Effector CD4-positive, alpha-beta T cell (primary cell): ENCODE measurements at places on chromosomes 6 and 20.

DNA sequence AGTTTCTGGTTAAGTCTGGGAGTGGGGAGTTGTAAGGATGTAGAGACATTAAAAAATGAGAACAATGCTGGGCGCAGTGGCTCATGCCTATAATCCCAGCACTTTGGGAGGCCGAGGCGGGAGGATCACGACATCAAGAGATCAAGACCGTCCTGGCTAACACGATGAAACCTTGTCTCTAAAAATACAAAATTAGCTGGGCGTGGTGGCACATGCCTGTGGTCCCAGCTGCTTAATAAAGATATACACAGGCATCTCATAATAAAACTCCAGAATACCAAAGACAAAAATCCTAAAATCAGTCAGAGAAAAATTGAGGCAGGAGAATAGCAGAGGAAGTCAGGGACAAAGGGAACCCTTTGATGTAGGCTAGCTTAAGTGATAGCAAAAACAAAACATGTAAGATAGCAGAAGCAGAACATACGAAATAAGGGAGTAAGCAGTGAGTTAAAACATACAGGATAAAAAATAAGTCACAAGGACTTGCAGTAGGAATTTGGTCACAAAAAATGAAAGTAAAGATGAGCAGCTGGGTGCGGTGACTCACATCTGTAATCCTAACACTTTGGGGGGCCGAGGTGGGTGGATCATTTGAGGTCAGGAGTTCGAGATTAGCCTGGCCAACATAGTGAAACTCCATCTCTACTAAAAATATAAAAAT is 23.6 kb downstream of the DDX43 start:
- DNase-seq = no peak

DNA sequence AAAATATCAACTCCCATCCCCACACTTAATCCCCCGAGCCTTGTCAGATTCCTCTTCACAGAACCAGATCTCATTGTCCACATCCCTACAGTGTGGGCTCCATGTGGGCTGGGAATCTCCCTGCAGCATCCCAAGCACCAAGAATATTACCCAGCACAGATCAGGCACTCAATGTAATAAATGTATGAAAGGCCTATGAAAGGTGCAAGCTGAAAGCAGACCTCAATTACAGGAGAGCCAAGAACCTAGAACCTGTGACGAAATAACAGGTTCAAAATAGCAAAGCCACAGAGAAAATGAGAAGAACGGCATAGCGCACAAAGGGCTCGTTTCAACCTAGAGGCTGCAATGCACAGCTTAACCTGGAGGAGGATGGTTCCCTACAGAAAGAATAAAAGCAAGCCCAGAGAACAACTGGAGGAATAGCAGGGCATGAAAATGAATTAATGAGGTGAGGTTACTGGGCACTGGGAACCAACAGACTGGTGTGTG is 3.1 kb downstream of the SLC23A2 start:
- DNase-seq = no peak

DNA sequence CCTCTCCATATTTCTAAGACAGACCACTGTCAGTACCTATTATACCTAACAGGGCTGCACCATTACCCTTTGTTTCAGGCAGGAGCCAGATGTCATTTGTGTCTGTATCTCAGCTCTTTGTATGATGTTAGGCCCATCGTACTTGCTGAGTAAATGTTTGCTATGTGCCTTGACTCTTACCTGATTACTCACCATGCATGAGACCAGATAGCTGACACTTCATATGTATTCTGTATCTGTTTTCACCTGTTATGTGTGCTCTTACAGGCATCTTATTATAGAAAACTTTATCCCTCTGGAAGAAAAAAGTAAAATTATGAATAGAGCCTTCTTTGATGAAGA is 31.7 kb upstream of the ASXL1 start:
- no peak for DNase-seq

DNA sequence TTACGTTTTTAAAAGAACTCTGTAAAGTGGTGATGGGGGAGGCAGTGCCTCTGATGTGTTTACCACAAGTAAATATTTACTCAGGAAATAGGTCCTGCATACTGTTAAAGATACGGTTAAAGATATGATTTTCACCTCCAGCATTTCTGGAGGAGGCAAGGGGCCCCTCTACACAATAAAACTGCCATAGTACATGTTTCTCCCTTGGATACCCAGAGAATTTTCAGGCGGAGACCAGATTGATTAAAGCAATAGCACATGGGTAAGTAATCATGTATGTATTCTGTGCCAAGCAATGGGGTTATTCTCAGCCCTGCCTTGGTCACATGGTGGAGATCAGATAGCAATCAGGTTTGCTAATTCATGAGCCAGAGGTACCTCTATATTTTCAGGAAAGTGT is 9.6 kb downstream of the RIPOR2 start:
- DNase-seq = no peak

- no peak for DNase-seq
Observed at GRCh38 chr6:94272327-94272726, 853.0 kb upstream of the EPHA7 start.

DNA sequence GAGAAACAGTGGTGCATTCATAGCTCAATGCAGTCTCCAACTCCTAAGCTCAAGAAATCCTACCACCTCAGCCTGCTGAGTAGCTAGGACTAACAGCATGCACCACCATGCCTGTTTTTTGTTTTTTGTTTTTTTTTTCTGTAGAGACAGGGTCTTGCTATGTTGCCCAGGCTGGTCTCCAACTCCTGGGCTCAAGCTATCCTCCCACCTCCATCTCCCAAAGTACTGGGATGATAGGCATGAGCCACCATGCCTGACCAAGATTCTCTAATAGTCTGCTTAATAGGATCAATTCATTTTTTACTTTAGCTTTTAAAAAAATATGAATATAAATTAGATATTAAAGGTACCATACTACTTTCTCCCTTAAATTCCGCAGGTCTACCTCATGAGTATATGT is 152.3 kb upstream of the BEND3 start:
- no peak for DNase-seq

DNA sequence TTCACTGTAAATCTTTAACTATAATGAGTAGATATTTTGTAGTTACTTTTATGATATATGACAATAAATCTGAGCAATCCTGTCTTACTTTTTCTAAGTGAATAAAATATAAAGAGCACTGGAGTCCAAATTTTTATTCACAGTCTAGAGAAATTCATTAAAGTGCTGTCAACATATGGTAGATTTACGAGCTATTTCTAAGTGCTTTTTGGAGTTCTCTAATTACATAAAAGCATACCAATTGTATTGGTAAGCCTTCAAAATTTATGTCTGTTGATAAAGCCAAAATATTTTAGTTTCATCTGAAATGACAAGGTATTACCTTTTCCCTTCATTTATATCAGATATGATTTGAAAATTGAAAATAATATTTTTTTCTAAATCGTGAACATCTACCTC is 75.4 kb downstream of the MAN1A1 start:
- no peak for DNase-seq

DNA sequence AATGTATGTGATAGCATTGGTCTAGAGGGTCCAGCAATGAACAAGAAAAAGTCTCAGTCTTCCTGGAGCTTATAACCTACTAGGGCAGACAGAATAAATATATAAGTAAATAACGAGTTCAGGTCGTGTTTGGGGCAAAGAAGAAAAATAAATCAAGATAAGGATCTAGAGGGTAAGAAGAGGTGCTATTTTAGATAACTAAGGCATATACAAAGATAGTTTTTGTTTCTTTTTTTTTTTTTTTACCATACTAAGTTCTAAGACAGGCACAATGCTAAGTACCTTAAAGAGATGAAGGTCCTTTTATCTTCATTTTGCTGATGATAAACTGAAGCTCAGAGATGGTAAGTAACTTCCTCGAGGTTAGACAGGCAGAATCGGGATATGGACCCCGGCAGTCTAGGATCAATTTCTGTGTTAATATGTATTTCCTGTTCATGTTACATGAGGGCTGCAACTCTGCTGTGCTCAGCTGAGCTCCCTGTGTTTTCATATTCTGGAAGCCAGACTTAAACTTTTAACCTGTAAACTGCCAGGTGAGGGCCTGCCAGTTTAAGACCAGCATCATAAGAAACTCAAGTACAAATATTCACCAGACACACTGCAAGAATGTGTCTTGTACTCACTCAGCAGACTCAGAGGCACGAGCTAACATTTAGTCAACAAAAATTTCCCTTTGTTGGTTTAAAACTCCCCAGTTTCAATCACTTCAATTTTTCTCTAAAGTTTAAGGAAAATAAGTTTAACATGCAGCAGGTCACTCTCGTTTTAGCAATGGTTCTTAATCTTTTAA is 23.3 kb downstream of the SESN1 start:
- no peak for DNase-seq

GRCh38 chr20:46002008-46002407 is 6.7 kb upstream of the MMP9 start:
- no peak for DNase-seq

DNA sequence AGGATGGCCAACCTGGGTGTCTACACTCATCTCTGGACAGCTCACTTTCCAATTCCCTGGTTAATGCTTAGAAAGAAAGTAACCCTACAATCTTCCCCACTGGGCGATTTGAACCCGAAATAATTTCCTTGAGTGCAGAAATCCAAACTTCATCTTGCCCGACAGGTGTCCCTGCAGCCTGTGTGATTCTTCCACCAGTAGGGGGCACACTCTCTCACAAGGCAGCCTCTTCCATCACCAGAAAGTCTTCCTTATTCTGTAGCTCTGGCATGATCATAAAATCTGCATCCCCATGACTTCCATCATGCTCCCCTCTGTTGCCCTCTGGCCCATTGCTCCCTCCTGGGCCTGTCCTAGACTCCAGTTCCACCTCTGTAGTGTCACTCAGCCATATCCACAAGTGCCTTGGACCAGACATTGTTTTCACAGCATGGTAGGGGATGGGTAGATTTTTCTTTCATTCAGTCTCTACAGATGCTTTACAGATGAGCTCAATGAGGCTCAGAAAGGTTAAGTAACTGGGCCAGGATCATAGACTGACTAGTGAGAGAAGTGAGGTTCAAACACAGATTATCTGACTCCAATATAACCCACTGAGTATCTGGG is 170.4 kb upstream of the SPTLC3 start:
- no peak for DNase-seq

GRCh38 chr6:141704151-141704550 is 428.6 kb upstream of the GJE1 start:
- no peak for DNase-seq

DNA sequence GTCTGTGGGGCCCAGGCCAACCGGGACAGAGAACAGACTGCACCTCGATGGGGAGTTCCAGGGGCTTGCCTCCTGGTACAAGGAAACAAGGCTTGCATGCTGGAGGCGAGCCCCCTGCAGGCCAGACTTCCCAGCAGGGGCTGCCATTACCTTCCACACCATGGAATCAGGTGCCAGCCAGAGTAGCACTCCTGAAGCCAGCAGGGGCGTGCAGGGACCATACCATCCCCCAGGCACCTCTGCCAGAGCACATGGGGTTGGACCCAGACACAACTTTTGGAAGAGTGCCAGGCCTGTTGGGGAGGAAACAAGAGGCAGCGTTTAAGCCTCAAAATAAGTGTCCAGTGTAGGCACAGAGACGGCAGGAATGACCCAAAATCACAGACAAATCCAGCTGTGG is 6.5 kb downstream of the DDO start:
- DNase-seq = no peak

GRCh38 chr6:50097966-50098640 is 48.4 kb upstream of the DEFB112 start:
- no peak for DNase-seq

DNA sequence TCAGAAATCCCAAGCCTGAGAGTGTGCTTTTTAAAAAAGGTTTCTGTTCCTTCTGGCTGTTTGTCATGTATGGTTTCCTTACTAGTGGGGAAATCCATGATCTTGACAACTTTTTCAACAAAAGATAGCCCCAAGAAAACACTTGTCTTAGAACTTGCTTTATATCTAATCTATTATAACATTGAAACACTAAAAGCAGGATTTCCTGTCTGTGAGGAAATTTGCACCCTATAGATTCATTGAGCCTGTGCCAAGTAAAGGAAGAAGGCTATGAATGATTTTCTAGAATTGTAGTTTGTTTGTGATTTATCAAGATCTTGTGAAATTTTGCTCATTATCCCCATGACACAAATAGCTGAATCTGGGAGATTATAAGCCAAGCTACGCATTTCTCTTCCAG is 238.6 kb upstream of the RIN2 start:
- no peak for DNase-seq

- no peak for DNase-seq
Observed at GRCh38 chr20:25044660-25045342, 13.1 kb downstream of the ACSS1 start.

GRCh38 chr20:40536808-40537207 is 152.2 kb downstream of the MAFB start:
- DNase-seq = no peak

DNA sequence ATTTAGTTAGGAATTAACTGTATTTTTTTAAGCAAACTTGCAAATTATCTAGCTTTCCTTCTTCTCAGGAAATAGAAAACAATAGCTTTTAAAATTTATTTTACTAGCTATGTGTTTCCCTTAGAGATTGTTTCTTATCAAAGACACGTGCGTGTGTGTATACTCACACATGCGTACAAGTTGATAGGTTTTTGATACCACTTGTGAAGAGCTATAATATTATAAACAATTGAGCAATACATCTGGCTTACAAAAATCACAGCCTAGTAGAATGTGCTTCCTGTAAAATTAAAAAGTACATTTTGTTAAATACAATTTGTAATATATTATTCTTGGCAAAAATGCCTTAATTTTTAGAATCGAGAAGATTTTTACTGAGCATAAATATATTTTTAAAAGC is 33.9 kb downstream of the COL12A1 start:
- no peak for DNase-seq

DNA sequence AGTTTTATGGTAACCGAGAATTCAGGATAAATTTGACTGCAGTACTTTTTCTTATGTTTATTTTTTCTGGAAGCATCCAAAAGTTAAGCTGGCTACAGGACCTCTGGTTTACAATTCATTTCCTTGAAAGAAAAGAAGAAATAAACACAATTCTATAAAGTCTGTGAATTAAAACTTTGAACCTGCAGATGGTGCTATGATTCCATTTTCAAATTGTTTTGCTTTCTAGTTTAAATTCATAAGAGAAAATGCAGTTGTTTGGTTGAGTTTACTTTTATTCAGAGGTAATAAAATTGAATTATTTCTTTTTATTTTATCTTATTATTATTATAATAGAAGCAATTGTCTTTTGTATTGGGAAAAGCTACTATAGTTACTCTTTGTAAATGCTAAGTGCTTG is 1.8 kb upstream of the VIP start:
- DNase-seq = no peak

GRCh38 chr6:108650781-108651180 is 90.1 kb downstream of the FOXO3 start:
- DNase-seq = no peak

DNA sequence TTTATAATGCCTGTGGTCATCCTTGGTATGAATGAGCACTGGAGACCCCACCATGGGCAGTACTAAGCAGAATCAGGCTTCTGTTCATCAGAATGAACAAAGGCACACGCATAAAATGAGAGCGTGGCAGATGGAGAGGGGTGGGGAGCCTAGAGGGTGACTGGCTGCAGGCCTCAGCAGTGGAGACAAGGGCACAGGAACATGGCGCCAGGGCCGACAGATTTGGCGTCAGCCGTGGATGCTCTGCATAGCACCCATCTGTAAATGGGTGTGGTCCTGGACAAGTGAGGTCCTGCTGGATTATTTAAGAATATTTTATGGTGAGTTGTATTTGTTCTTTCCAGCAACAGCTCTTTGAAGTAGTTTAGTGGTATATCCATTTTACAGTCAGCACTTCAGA is 33.1 kb downstream of the E2F3 start:
- no peak for DNase-seq
